GM04504 (cell line): ENCODE measurements at places on chromosomes 12 and 14.

- no peak for DNase-seq
These were observed 21.4 kb upstream of the CEP170B start for GRCh38 chr14:104843442-104844305.

- peak; percentile 8 for DNase-seq
These were observed 82.0 kb downstream of the CATSPERB start for GRCh38 chr14:91649930-91650329.

GRCh38 chr12:4420138-4420670, 25.4 kb downstream of the FGF6 start:
- DNase-seq = no peak

DNA sequence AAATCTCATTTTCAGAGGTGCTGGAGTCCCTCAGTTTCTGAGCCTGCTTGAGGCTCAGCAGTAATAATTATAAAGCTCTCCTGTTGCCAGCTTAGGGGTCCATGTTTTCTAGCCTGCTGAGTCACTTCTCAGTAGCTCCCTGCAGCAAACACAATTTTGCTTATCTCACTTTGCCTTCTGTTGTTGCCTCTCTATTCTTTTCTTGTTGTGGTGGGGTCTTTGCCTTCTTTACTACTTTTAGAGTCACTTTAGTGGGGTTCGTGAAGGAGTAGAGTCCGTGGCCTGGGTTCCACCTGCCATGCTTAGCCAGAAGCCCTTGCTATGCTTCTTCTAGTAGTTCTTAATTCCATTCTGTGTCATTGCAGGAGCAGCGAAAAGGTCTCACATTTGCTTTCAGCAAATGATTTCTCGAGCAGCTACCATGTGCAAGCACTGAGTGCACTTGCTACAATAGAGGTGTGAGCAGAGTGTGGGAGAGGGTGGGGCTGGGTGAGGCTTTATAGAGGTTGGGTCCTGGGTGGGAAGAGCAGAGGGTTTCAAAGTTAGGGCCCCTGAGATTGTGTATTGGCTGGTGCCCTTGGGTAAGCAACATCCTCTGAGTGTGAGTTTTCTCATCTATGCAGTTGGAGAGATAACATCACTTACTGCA, 114.3 kb downstream of the ADCK1 start:
- no peak for DNase-seq

GRCh38 chr14:61462566-61463193, 141.3 kb downstream of the PRKCH start:
- DNase-seq = peak; percentile 36
